ENCODE measurements at places on chromosomes 6 and 20. TPM values are rescaled to one million over a fixed set of nuclear protein-coding genes. Genes with fewer than 3 reads are reported as not detected.

Gene AKAP12
- total RNA-seq = 1.1 TPM

DNA sequence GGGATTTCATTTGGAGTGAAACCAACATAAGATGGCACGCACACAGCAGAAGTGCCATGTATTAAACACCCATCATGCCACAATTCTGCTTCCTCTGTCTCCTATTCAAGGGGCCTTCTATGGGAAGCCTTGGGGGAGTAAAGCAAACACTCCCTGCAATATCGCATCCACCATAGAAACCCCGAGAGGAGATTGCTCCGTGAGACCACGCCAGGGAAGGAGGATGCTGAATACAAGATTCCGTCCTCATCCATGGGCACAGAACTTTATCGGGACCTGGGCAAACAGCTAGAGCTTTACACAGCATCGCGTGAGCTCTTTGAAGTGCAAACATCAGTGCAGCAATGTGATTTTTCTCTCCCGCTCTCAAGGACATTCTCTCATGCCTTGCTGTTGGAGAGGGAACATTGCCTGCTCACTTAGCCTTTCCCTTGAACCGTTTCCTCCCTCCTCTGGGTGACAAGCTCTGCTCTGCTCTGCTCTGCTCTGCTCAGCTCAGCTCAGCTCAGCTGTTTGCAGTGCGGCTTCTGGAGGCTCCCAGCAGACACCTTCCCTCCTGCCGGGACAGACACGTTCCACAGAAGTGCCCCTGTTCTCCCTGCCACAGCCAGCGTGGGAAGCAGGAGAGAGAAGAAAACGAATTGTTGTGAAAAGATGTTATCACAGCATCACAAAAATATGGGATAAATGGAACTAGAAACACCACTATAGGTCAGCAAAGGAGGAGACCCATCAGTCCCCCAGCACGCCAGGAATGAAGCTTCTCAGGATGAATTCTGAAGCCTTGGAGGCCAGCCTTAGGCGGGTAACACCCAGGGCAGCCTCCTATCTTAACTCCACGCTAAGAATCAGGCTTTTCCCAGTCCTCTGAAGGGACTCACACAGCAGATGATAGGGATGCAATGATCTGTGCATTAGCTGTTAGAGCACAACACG is 48.2 kb downstream of the RNASET2 start:
- DNase-seq = no peak
- no peaks in the 10 kb centered on the region for H3K27me3 ChIP-seq
- peaks cover 37% of the 10 kb centered on the region for H3K4me1 ChIP-seq
- peaks cover 5% of the 10 kb centered on the region for H3K36me3 ChIP-seq
- H3K4me3 ChIP-seq = no peak overlapping the region

DNA sequence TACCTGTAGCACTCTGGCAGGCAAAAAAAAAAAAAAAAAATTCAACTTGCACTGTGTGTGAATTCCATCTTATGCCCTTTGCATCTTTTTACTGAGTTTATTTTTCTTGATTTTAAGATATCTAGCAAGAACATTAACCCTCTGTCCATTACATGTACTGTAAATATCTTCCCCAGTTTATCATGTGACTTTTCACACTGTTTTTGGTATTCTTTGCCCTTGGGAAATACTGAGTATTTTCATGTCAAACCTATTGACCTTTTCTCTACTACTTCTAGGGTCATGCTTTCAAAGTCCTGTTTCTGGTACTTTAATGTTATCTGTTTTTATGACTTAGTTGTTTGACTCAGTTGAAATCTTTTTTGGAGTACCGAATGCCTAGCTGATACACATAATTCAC is 843 bp upstream of the HUS1B start:
- H3K4me1 ChIP-seq = peaks cover 22% of the 10 kb centered on the region
- H3K27ac ChIP-seq = no peak overlapping the region
- peaks cover 39% of the 10 kb centered on the region for H3K36me3 ChIP-seq
- no peak overlapping the region for H3K4me3 ChIP-seq
- H3K27me3 ChIP-seq = no peaks in the 10 kb centered on the region

DNA sequence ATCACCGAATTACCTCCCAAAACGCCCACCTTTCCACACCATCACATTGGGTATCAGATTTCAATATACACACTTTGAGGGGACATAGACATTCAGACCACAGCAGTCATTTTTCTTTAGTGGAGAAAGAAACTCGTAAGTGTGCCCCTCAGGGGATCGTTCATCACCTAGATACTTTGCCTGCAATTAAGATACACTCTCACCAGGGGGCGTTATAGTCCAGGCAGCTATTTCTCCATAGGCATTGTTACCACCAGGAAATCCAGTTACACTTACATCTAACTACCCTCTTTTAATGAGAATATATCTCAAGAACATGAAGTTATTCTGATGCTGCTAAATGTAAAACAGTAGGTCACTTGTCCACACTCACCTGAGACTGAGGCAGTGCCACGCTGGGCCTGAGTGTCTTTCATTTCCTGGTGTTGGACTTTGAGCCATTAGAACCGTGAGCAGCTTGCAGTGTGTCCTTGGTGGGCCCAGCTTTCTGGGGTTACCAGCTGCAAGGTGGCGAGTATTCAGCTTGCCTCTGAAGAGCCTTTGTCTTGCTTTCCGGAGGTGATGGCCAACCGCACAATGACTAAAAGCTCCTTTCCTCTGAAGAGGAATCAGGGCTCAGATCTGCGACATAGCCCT is 35.1 kb upstream of the UNC93A start:
- DNase-seq = no peak
- H3K4me1 ChIP-seq = no peaks in the 10 kb centered on the region
- no peaks in the 10 kb centered on the region for H3K36me3 ChIP-seq
- H3K27ac ChIP-seq = no peak overlapping the region
- H3K27me3 ChIP-seq = peaks cover 21% of the 10 kb centered on the region

DNA sequence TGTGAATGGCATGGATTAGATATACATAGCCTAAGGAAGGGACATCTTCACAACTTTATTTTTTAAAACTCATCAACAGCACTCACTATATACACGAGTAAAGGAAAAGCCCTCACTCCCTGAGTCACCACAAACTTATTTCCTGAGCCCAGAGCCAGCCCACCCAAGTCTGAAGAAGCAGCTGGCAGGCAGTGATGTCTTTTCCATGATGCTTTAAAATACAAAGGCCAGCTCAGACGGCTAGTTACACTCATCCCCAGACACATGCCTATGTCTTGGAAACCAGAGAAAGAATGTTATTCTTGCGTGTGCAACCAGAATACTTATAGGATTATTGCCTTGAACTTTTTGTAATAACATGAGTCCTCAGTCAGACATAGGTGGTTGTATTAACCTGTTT is 114.4 kb downstream of the ADGRG6 start:
- H3K27me3 ChIP-seq = peaks cover 13% of the 10 kb centered on the region
- DNase-seq = no peak
- no peaks in the 10 kb centered on the region for H3K4me1 ChIP-seq
- H3K4me3 ChIP-seq = no peak overlapping the region
- no peak overlapping the region for H3K27ac ChIP-seq
- no peaks in the 10 kb centered on the region for H3K36me3 ChIP-seq

Gene SIM1
- total RNA-seq = 0.30 TPM

Gene ADNP
- 63.3 TPM for total RNA-seq

DNA sequence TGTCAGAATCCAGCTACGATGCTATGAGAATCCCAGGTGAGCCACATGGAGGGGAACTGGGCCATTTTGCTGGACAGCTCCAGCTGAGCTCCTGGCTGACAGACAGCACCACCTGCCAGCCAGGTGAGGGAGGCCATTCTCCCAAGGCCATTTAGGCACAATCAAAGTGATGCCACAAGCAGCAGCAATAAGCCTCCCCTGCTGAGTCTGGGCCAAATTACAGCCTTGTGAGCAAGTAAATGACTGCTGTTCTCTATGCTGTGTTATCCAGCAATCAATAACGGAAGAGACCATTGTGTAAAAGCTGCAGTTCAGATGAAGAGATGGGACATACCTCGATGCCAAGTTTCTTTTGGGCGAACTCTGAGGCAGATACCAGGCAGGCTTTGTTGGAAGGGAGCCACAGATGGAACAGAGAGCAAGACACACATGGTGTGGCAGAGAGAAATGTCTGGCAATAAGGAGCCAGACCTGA is 14.0 kb upstream of the SCGN start:
- DNase-seq = no peak
- H3K4me3 ChIP-seq = no peak overlapping the region
- no peaks in the 10 kb centered on the region for H3K36me3 ChIP-seq
- peaks cover 27% of the 10 kb centered on the region for H3K27me3 ChIP-seq

GRCh38 chr6:22153384-22154158 is 143.3 kb downstream of the PRL start:
- no peak for DNase-seq
- H3K4me1 ChIP-seq = no peaks in the 10 kb centered on the region
- H3K27ac ChIP-seq = no peak overlapping the region
- peaks cover under 1% of the 10 kb centered on the region for H3K27me3 ChIP-seq
- H3K36me3 ChIP-seq = no peaks in the 10 kb centered on the region

DNA sequence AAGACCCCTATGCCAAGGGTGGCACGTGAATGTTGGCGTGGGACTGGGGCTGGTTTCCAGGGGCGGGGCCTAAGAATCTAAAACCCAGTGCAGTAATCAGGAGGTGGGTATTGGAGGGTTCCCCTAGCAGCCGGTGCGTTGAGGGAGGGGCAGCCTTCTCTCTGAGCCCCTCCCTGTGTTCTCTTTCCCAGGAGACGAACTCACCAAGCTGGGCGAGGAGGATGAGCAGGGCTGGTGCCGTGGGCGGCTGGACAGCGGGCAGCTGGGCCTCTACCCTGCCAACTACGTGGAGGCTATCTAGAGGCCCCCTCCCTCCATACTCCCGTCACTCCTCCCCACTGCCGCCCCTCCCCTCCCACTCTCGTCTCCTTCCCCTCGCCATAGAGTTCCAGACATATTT is 23.9 kb downstream of the SPDEF start:
- DNase-seq = no peak
- H3K36me3 ChIP-seq = no peaks in the 10 kb centered on the region
- peaks cover 6% of the 10 kb centered on the region for H3K4me1 ChIP-seq
- no peak overlapping the region for H3K27ac ChIP-seq

Gene MRAP2
- not detected for total RNA-seq

DNA sequence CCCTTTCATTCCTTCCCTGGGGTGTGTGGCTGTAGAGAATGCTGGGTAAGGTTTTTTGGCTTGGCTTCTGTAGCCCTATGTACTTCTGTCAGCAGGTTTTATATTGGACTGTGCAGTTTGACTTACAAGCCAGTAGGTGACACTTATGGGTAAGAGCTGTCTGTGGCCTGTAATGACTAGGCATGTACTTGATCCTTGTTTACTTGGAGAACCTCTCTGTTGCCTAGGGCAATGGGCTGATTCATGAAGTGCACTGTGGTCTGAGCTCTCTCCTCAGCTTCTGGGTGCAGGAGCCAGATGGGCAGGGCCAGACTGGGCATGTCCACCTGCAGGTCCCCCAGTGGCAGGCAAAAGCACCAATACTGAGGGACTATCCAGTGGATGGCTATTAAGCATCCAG is 544.6 kb downstream of the ADGRB3 start:
- H3K36me3 ChIP-seq = no peaks in the 10 kb centered on the region
- H3K27ac ChIP-seq = no peak overlapping the region
- no peaks in the 10 kb centered on the region for H3K4me1 ChIP-seq

Gene LINC00237
- total RNA-seq = not detected

- H3K4me3 ChIP-seq = no peak overlapping the region
- no peaks in the 10 kb centered on the region for H3K36me3 ChIP-seq
- peaks cover 10% of the 10 kb centered on the region for H3K27me3 ChIP-seq
- H3K27ac ChIP-seq = no peak overlapping the region
These were observed 22.8 kb upstream of the DTNBP1 start for GRCh38 chr6:15685619-15686018.

GRCh38 chr20:4681991-4682401 is 39.7 kb upstream of the PRND start:
- H3K27me3 ChIP-seq = peaks cover 3% of the 10 kb centered on the region
- no peak overlapping the region for H3K27ac ChIP-seq
- H3K36me3 ChIP-seq = peaks cover 4% of the 10 kb centered on the region
- H3K4me3 ChIP-seq = no peak overlapping the region

DNA sequence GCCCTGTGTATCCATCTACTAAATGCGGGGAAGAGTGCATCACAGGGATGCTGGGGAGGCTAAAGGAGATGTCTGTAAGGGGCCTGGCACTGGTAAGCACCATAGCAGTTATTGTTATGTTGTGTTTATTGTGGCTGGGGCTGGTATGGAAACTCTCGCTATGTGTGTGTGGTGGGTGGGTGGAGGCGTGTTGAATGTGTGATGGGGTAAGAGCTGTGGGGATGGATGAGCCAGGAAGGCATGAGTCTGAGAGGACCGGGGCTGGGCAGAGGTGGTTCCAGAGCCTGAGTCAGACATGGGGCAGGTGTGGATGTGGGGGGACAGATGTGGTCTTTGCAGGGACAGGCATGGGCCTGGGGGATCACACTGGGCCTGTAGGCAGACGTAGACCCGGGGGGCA is 88.1 kb downstream of the GRM4 start:
- no peaks in the 10 kb centered on the region for H3K36me3 ChIP-seq
- no peak overlapping the region for H3K4me3 ChIP-seq

DNA sequence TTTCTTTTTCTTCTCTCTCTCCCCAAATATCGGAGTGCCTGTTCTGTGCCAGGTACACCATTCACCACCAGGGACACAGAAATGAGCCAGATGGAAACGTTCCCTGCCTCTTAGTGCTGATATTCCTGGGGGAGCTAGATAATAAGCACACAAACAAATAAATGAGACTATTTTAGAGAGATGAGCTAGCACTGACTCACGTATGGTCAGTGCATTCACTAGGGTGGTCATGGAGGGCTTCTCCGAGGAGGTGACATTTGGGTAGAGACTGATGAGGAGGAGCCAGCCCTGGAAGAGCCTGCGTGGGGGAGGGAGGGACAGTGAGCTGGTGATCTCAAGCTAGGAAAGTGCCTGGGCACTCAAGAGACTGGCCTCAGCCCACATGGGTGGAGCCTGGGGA is 252.3 kb upstream of the KCNG1 start:
- DNase-seq = no peak
- no peaks in the 10 kb centered on the region for H3K4me1 ChIP-seq
- no peak overlapping the region for H3K4me3 ChIP-seq
- no peak overlapping the region for H3K27ac ChIP-seq

Gene FOXQ1
- not detected for total RNA-seq

DNA sequence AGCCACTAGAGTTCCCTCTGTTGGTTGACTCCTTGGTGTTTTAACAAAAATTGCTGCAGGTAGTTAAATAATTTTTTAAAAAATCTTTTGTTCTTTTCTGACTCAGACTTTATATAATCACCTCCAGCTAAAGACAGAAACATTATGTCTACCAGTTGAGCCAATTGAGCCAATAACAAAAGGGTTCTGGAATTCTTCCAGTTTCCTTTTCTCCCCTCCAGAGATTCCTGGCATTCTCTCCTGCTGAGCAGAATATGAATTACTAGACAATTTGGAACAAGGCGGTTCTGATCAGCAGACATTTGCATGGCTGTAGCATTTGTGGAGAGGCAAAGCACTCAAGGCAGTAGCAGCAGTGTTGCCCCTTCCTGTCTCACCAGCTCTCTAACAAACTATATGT is 144.0 kb upstream of the SLC35B3 start:
- no peaks in the 10 kb centered on the region for H3K27me3 ChIP-seq
- DNase-seq = no peak
- H3K27ac ChIP-seq = no peak overlapping the region
- H3K36me3 ChIP-seq = no peaks in the 10 kb centered on the region
- H3K4me3 ChIP-seq = no peak overlapping the region
- no peaks in the 10 kb centered on the region for H3K4me1 ChIP-seq

Gene CRYBG1
- 59.2 TPM for total RNA-seq
